Activated T-helper 1 cell treated with anti-CD3 and anti-CD28 coated beads, Interleukin-12 subunit alpha, Interleukin-12 subunit beta, Interleukin-2, Interleukin-4 antibody, amounts not matched to agents 30 ng/mL and 10 ng/mL and 1 ng/mL, durations not matched to agents 14 hours and 24 hours and 36 hours (primary cell): ENCODE measurements at places on chromosomes 11 and 22. TPM values are rescaled to one million over a fixed set of nuclear protein-coding genes. Genes with fewer than 3 reads are reported as not detected.

RBM4 gene
- total RNA-seq = 131 and 133 TPM in 2 replicates

ZNF202 gene
- 26.6 and 27.5 TPM in 2 replicates for total RNA-seq

NPTXR gene
- 1.2 and 1.3 TPM in 2 replicates for total RNA-seq

C11orf87 gene
- total RNA-seq = not detected in 2 replicates

ANO9 gene
- 33.1 and 33.8 TPM in 2 replicates for total RNA-seq

CDK2AP2 gene
- total RNA-seq = 107 and 115 TPM in 2 replicates

OR8G1 gene
- not detected in 2 replicates for total RNA-seq

CCT8L2 gene
- total RNA-seq = not detected in 2 replicates

ANO1 gene
- not detected in 2 replicates for total RNA-seq
